ENCODE measurements at places on chromosomes 5 and 9. TPM values are rescaled to one million over a fixed set of nuclear protein-coding genes. Genes with fewer than 3 reads are reported as not detected.

Gene GALNT12
- 0.43 TPM for total RNA-seq

Gene HOMER1
- total RNA-seq = 52.6 TPM

- DNase-seq = no peak
Observed at GRCh38 chr5:72125941-72126620, 18.8 kb downstream of the MAP1B start.

- DNase-seq = no peak
Observed at GRCh38 chr5:135707302-135707701, 127.2 kb upstream of the SLC25A48 start.

GRCh38 chr5:1800472-1801221 is 560 bp upstream of the NDUFS6 start:
- DNase-seq = peak; percentile 46
